ENCODE measurements at places on chromosomes 6 and 20.
A peak's percentile ranks its signal among the peaks of the same experiment; 100 is the strongest.

DNA sequence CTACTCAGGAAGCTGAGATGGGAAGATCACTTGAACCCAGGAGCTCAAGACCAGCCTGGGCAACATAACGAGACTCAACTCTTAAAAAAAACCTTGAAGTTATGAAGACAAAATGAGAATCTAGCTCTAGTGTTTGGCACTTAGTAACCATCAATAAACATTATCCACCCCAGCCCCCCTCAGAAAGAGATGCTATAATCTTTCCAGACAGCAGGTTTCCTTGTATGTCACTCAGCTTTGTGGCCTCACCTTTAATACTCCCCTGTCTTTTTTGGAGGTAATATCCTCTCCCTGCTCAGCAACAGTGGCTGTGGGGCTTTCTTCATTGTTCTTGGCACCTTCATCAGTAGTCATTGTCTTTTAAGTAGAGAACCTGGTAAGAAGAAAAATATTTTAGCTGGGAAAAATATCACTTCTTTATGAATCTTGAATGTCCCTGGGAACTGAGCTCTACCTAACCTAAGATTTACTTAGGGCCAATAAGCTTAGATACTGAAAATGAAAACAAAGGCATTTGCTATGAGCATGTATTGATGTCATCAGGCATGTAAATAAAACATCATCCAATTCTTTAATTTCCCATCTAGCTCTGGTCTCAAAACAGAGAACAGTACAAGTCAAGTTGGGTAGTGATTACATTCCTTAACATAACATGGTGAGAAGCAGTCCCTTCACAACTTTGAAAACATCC, 46.1 kb downstream of the FKBP5 start:
- DNase-seq: peak; percentile 37

GRCh38 chr6:154329350-154330170, 27.0 kb downstream of the IPCEF1 start:
- DNase-seq: no peak

DNA sequence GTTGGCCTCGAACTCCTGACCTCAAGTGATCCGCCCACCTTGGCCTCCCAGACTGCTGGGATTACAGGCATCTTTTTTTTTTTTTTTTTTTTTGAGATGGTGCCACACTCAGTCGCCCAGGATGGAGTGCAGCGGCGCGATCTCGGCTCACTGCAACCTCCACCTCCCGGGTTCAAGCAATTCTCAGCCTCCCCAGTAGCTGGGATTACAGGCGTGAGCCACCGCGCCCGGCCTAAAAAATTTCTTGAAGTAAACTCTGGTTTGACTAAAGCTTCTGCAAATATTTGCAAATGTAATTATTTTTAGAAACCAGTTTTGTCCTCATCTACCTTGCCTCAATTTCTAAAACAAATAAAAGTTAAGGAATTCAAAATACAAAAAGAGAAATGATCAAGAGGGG, 1.2 kb downstream of the IBTK start:
- DNase-seq: no peak

- no peak for DNase-seq
These were observed 5.0 kb upstream of the MPC1 start for GRCh38 chr6:166387642-166388289.

DNA sequence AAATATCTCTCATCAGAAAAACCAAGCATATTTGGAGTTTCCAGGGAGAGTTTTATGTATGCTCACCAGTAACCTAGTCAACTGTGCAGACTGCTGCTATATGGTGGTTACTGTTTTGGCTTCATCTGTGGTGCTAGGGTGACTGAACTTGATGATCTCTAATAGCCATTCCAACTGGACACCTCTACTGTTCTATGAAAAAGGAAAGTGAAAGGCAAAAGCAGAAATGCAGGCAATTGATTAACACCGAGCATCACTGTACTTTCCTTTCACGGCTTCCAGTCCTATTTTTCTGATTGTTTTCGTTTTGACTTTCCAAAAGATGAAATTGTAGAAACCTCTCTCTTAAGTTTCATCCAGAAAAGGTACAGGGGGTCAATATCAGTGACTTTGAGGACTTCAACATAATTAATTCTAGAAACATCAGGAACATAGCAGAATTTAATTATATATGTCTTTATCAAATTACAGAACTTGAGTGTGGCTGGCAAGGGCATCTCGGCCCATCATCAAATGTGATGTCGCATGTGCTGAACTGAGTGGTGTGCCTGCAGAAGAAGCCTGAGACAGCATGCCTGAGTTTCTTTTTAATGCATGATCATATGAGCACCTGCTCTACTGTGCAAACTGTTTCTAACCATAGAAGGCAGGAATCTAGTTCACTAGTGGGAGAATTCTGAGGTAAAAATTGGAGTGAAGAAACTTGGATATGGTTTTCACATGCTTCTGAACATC, 464.3 kb upstream of the FLRT3 start:
- DNase-seq: no peak

GRCh38 chr6:169571123-169571962, 130.5 kb downstream of the WDR27 start:
- DNase-seq: no peak

DNA sequence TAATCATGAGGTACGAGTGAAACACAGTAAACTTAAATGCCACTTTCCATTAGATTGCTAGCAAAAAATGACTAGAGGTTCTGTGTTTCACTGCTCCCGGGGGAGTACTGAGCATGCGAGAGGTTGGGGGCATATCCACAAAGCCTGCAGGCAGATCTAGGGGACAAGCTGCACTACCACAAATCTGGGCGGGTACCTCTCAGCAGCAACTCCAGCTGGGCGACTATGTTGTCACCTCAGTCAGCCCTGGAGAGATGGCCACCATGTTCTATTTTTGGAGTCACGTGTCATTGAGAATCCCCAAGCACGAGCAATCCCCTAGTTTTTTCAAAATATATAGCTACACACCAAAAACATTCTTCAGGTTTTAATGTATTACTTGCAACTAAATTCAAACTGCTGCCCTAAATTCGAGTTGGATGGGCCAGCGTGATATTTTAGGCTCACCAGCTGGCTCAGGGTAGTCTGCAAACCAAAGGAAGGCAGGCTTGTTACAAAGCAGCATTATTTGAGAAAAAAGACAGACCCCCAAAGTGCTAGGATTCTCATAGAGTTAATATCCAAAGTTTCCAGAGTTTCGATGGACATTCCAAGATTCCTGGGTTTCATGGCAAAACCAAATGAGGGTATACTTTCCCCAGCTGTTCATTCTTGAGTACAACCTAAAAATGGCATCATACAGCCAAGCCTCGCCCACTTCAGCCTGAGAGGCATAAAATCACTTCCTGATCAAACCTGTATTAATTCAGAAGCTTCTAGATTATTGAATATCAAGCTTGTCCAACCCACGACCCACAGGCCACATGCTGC, 24.1 kb upstream of the MYLIP start:
- DNase-seq: no peak

GRCh38 chr6:2563635-2564034, 187.1 kb downstream of the MYLK4 start:
- DNase-seq: no peak

DNA sequence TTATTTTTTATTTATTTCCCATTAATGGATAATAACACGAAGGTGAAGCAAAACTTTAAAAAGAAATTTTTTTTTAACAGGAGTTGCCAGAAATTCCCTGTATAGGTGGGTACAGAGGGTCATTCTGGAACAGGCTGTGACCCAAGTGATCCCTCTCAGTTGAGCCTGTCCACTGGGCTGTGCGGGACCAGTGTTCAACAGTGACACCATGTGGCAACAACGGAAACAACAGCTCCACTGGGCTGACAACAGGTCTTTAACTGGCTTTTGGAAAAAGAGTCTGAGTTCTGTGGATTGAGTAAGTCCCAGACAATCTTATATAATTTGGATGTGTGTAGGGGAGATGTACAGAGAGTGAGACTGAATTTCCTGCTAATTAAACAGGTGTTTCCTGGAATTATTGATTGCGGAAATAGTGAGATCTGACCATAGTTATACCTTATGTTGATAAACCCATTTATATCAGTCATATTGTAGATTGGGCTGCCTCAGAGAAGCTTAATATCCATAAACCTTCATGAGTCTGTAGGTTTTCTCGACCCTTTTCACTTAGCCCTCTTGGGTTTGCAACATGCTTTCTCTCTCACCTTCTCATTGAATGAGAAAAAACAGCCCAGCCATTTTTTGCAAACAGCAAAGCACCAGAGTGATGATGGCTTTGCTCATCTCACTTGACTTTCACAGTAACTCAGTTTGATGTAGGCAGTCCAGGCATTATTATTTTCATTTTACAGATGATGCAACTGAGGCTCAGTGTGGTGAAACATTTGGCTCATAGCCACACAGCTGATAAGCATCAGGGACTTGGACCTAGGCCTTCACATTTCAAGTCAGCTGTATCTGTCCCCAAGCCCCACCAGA, 17.5 kb downstream of the KIAA1755 start:
- DNase-seq: no peak

GRCh38 chr6:136763255-136763654, 29.0 kb downstream of the MAP3K5 start:
- no peak for DNase-seq

GRCh38 chr20:18839507-18840247, 26.1 kb downstream of the SCP2D1 start:
- DNase-seq: no peak

GRCh38 chr6:17204533-17204932, 76.6 kb upstream of the RBM24 start:
- DNase-seq: no peak

- no peak for DNase-seq
These were observed 558.2 kb upstream of the JAG1 start for GRCh38 chr20:11231742-11232648.

DNA sequence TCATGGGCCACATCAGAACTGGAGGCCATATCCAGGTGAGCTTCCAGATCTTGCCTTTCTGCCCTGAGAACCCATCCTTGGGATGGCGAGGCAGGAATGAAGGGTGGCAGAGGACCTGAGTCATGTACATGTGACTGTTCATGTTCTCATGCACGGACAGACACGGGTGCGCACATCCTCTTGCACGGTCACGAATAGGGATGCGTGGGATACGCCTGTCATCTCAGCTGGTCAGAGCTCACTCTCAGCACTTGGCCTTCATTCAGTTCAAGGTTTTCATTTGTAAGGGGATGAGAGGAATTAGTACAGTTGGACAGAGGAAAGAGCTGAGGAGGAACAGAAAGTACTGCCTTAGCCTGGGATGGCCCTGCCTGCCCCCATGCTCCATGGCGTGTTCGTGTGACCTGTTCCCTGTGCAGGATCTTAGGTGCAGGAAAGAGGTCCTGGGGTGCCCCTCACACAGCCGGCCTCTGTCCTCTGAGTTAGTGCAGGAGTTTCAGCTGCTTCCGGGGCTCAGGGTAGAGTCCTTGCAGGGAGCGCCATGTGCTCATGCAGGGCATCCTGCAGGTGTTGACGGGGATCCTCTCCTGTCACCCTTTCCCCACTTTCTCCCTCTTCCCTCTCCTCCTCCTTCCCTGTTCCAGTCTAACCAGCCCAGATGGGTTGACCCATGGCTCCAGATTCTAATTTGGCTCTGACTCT, 173.4 kb downstream of the DTNBP1 start:
- no peak for DNase-seq

- no peak for DNase-seq
These were observed 4.9 kb downstream of the PLCG1 start for GRCh38 chr20:41142245-41142644.

DNA sequence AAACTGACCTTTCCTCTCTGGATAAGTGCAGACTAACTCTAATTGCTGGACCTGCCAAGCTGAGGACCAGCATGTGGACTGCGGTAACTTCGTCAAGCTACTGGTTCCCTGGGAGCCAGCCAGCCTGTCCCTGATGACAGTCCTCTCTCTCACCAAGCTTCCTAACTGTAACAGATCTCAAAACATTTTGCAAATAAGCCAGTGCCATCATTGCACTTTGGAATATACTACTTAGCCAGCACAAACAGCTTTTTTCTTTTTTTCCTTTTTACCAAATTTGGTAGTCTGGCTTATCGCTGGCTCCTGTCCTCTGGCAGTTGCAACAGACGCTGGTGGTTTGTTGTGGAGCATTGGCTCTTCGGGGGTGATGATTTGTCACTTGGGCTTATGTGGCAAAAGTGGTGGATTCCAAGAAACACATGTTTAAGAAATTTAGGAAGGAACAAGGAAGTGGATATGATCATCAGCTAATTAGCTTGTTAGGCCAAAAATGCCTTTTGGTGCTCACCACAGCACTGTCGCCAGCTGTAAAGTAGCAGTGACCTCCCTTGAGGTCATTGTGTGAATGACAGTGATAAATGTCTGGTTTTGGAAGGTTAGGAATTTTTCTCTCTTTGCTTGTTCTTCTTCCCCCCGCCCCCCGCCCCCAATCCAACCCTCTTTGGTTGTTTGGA, 171.7 kb downstream of the CLIC5 start:
- no peak for DNase-seq
